Astrocyte of the hippocampus (primary cell): ENCODE measurements at places on chromosomes 3 and 15.
A peak's percentile ranks its signal among the peaks of the same experiment; 100 is the strongest.

DNA sequence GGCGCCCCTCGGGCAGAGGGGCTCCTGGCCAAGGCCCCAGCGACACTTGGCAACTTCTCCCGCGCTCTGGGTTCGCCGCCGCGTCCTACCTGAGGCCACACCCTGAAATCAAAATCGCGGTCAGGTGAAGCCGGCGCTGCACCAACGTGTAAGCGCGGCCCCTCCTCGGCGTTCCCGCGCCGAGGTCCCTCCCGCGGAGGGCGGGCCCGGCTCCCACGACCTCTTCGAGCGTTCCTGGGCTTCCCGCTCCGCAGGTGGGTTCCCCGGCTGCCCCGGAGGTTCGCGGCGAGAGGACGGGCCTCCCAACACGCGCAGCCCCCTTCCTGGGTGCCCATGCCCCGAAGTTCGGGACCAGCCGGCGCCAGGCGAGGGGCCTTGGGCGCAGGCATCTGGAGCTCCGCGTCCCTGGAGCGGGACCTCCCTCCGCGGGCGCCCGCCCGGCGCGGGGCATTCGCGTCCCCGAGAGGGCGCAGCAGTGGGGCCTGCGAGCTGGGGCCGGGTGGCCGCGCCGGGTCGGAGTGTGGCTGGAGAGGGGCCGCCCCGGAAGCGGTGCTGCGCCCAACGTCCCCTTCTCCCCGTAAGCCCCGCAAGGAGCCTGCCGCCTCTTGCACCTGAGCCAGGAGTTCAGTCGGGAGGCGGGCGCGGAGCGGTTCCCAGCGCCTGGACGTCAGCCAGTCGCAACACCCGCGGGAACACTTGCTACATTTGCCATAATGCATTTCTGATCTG is 13.7 kb downstream of the PAK6 start:
- DNase-seq: peak; percentile 55

- no peak for DNase-seq
Measured at GRCh38 chr3:9452417-9452816, 55.0 kb downstream of the SETD5 start.

DNA sequence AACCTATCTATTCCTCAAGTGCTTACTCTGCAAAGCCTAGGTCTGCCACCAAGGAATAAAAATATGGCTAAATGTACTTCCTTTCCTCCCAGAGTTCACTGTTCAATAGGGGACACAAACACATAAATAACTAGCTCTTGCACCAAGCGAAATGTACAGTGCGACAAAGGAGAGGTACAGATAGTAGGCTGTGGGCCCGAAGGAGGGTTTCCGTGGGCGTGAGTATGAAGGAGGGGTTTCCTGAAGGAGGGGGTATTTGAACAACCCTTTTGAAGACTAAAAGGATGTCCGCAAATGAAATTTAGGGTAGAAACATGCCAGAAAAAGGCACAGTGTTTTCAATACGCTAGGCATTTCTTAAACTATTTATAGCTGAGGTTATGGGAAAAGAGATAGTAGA is 207.9 kb downstream of the LPP start:
- no peak for DNase-seq

GRCh38 chr15:68387381-68388143 is 44.4 kb downstream of the ITGA11 start:
- DNase-seq: no peak

DNA sequence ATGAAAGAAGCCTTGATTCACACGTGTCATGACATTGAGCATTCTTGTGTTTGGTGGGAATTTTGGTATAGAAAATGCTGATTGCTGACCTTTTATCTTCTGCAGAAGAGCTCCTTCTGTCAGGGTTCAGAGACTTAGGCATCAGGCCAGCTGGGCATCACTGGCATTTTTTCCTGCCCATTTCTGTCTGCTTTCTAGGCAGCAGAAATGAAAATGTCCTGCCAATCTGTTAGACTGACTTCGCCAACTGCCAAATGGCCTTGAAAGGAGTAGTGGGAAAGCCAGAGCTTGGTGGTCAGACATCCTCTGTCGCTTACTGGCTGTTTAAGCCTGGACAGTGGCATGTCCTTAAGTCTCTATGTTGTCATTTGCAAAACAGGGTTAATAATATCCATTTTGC is 57.4 kb downstream of the EEFSEC start:
- no peak for DNase-seq

DNA sequence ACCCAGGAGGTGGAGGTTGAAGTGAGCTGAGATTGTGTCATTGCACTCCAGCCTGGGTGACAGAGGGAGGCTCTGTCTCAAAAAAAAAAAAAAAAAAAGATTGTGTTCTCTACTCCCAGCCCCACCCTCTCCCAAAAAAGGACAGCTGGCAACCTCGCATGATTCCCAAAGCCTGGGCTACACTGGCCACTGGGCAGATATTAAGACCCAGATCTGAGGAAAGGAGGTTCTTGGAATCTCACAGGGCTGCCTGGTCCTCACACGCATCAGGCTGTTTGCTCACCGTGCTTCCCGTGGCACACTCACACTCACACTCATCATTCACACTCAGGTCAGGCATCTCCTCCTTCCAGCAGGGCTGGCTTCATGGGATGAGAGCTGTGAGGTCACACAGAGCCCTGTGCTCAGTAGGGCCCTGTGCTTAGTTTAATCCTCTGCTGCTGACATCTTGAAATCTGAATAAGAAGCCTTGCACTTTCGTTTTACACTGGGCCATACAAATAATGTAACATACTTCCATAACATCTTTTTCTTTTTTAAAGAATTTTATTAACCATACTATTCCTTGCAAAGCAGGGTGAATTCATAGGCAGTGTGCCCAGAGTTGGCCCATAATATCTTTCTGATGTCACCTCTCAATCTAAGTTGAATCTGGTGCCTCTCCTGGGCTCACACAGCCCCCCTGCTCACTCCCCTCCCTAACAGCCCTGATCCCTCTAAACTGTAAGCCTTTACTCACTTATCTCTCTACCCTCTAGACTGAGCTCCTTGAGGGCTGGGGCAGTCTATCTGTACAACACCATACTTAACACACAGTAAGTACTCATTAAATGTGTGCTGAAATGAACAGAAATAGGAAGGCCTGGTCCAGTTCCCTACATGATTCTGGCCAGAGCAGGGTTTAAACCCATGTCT is 50.2 kb upstream of the C15orf39 start:
- DNase-seq: no peak

DNA sequence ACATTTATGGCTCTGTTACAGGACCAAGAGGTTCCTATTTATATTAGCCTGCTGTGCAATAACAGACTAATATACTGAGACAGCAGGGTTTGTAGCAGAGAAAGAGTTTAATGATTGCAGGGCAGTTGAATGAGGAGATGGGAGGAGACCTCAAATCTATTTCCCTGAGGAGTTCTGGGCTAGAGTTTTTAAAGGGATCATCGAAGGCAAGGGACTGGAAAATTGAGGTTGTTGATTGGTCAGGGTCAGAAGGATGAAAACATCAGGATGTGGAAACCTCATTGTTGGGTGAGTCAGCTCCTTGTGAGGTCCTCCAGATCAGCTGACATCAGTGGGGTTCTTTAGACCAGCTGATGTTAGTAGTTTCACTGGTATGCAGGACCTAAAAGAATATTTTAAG is 60.6 kb upstream of the GOLGA8B start:
- peak; percentile 69 for DNase-seq

DNA sequence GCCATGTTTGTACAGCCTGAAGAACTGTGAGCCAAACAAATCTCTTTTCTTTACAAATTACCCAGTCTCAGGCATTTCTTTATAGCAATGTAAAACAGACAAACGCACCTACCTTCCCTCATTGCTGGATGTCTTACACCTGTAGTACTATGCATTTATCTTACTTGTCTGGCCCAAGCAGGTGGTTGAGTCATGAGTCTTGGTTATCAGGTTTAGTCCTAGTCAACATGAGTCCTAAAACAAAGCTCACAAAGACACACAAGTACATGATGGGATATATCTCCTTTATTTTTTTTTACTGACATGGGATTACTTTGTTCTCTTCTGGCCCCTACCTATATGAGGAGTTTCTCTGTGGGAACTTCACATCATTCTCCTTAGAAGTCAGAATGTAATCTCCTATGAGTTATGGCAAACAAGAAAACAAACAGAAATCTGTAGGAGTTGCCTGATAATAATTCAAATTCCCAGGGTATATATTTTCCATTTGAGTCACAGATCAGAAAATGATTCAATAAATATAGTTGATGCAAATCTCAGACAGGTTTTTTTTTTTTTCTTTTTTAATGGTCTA is 33.6 kb upstream of the PLSCR2 start:
- DNase-seq: no peak

DNA sequence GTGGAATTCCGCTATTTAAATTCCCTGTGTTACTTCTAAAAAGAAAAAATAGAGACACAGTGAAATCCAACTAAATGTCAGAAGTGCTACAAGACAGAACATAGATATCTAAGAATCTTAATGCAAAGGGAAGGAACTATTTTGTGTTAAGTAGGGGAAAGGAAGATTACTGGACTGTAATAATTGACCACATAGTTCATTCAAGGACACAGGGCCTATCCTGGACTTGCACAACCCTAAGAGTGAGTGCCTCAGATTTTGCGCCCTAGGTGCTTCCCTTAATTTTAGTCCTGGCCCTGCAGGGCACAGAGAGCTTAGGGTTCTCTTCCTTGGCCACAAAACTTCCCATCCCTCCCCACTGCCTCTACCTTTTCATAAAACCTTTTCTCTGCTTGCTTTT is 3.5 kb upstream of the IL20RB start:
- peak; percentile 33 for DNase-seq

DNA sequence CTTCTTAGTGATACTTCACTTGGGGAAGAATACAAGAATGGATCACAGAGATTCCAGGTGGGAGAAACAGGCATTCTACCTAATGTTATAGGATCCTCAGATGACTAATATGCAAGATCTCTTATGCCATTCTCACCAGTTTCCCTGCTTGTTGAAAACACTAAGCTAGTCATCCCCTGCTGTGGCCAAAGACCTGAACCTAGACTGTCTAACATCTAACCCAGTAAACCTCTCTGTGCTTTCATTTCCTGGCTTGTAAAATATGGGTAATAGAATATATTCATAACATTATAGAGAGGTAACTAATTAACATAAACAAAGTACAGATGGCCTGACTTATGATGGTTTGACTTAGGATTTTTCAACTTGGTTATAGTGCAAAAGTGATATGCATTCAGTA is 776.3 kb downstream of the TUSC7 start:
- DNase-seq: no peak

- no peak for DNase-seq
Measured at GRCh38 chr3:38169027-38169317, 3.6 kb downstream of the OXSR1 start.

DNA sequence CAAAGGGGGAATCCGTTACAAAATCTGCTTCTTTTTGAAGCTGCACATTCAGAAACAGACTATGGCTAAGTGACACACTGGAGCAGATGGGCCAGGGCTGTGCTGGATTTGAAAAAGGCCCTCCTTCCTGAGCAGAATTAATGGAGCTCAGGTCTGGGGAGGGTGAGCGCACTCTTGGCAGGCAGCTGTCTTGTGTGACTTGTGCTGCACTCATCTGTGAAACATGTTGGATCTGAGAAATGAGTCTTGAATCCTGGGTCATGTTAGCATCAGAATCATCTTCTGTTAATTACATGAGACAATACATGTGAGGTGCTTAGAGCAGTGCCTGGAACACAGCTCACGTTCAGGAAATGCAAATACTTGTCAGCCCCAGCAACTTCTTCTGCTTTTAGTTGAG is 219.6 kb downstream of the THSD4 start:
- DNase-seq: no peak

- peak; percentile 18 for DNase-seq
Measured at GRCh38 chr15:63818191-63818590, 15.6 kb downstream of the HERC1 start.

DNA sequence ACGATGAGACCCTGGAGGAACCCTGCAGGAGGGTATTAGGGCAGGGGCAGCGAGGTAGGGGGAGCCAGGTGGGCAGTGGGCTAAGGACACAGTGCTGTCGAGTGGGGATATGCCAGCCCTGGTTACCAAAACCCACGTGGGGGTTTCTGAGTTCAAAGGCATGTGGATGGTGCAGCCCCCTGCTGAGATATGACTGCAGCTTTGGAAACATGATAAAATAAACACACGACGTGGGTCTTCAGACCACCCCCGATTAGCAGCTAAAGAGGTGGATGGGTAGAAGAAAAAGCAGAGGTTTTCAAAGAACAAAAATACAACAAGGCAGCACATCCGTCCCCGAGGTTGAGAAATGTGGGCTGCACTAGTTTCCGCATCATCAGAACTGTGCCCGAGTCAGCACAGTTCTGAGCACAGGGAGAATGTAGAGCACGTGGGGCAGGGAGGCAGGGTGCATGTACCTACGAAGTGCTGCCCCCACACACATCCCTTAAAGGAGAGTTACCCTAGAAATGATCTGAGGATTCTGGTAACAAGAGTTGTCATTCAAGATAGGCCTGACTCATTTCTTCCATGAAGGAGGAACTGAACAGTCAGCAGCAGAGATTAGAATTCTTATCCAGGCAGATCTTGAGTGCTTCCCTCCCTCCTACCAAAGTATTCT is 121.3 kb downstream of the RPLP1 start:
- peak; percentile 64 for DNase-seq

- no peak for DNase-seq
Measured at GRCh38 chr3:103056542-103056941, 621.7 kb downstream of the ZPLD1 start.

- peak; percentile 73 for DNase-seq
Measured at GRCh38 chr15:73564255-73564654, 68.9 kb downstream of the NPTN start.

- peak; percentile 81 for DNase-seq
Measured at GRCh38 chr3:171125010-171125409, 98.5 kb upstream of the SLC2A2 start.

GRCh38 chr15:49823987-49824774 is 203.3 kb downstream of the DTWD1 start:
- DNase-seq: no peak

GRCh38 chr15:64623347-64623996 is 151.9 kb downstream of the RBPMS2 start:
- no peak for DNase-seq

GRCh38 chr3:73228959-73229358 is 167.5 kb downstream of the EBLN2 start:
- no peak for DNase-seq

DNA sequence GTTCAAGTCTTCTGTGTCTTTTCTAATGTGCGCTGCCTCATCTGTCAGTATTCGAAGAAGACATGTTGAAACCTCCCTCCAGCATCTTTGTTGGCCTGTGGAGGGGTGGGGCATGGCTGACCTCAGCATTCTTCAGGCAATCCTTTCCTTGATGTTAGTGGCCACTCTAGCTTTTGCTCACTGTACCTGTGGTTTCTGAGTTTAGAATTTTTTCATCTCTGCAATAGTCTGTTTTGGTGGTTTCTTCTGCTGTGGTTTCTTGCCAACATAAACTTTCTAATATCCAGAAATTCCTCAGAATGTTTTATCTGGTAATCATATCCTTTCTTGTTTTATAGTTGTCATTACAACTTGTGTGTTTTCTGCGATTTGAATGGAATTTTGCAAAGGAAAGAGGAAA is 251.3 kb upstream of the NR2E3 start:
- peak; percentile 89 for DNase-seq

- DNase-seq: peak; percentile 20
Measured at GRCh38 chr15:99143655-99144610, 39.1 kb downstream of the SYNM start.

GRCh38 chr15:31442699-31443111 is 116.1 kb downstream of the KLF13 start:
- peak; percentile 69 for DNase-seq

GRCh38 chr15:51077221-51078153 is 17.2 kb downstream of the TNFAIP8L3 start:
- peak; percentile 71 for DNase-seq
